ENCODE measurements at places on chromosomes 6 and 20.

- DNase-seq: no peak
Observed at GRCh38 chr20:62732842-62733525, 24.3 kb downstream of the NTSR1 start.

DNA sequence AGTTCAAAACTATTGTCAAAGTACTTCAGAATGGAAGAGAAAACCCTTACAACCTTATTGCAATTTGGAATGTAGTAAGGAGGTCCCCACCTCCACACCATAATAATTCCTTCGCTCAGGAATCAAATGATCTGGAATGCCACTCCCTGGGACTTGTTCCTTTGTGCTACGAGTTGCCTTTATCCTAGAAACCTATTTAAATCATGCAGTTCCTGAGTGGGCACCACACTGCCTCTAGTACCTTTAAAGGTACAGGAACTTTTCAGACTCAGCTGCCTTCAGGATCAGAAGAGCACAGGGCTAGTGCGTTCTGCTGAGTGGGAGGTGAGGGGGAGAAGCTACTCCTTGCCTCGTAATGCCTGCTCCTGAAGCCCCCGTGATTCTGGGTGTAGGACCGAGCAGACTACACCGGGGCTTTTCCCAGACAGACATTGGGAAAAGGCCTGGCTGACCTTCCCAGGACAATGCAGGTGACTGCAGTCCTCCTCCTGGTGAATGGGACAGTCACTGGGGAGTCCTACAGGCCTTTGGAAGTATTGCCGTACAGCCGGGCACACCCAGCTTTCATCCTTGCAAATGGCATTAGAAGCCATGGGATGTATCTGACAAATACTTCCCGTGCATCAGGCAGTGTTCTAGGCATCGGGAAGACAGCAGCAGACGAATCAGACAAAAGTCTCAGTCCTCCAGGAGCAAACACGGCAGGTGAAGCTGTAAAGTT lies 11.8 kb upstream of the TUBB2B start:
- no peak for DNase-seq

DNA sequence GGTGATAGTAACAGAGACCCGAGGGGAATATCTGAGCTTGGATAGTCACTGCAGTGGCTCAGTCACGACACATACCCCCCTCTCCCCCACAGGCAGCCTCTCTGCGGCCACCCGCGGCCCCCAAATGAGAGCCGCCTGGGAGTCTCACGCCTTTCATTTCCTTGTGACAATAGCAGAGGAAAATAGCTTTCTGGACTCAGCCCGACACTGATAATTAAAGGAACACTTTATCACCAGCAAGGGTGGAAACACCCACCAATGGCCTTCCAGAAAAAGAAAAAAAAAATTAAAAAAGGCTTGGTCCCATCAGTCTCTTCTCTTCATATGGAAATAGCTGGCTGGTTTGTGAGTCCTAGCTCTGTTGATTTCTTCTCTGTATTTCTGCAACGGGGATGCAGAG lies 35.1 kb upstream of the KCNG1 start:
- no peak for DNase-seq

GRCh38 chr6:9332241-9332780 lies 897.0 kb upstream of the SLC35B3 start:
- no peak for DNase-seq

GRCh38 chr6:113909224-113909856 lies 52.2 kb downstream of the MARCKS start:
- no peak for DNase-seq

DNA sequence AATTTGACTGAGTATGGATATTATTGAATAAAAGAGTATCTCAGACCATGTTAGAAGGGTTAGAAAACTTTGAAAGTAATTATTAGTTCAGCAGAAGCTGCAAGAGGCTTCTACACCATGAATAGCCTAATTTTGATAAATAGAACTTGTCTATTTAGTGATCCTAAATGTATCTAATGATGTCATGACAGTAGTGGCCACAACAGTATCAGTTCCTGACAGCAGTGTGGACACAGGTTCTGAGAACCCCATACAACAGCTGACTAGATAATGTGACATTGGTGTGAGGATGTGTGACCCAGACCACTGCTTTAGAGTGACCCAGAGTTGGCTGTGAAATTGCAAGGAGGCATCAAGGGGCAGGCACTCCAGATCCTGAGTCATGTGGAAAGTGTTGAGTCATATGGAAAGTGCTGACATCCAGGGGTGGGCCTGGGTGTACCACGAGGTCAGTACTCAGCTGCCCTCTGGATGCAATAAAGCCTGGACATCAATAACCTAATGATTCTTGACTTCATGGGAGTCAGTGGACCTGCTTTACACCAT lies 754.7 kb downstream of the DHX35 start:
- DNase-seq: no peak

DNA sequence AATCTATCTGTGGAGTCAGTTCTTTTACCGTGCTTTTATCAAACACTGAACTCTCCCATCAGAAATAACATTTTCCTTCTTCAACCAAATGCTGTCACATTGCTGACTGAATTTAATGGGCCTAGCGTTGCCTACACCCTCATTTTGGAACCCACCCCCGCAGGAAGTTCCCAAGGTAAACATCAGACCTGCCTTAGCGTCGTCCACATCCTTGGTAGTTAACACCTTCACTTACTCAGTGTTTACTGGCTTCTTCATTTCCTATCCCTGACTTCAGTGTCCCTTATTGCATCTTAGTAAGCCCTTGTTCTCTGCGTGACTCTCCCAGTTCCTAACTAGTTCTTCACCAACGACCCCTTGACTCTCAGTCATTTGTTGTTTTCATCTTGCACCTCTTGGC lies 491.4 kb upstream of the SOX4 start:
- no peak for DNase-seq

DNA sequence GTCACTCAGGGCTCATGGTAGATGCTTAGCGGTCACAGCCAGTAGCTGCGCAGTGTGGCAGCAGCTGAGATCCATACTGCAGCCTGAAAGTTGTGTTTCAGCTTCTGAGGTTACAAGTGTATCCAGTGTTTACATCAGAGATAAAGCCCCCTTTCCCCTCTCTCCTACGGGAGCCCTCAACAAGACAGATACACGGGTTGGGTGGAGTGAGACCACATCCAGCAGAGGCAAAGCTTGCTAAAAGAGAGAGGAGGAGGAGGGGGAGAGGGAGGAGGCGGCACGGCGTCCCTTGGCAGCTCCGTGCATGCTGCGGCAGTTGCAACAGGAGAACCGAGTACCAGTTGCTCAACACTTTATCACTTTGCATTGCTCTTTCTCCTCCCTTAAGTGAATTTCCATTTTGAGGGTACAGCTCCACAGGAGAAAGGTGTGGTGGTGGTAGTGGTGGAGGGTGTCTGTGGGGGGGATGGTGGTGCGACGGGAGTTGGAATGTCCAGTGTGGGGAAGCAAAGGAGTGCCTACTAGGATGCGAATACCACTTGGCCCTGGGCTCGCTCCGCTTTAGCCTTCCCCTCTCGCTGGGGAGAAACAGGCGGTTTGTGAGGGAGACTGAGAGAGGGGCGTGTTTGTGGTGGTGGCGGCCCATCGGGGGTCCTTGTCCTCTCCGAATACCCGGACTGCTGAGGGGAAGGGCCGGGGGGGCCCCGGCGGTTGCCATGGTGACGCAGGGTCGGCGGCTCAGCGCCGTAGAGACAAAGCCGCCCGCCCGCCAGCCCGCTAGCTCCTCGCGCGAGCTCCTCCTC lies 405 bp upstream of the RNF182 start:
- no peak for DNase-seq

DNA sequence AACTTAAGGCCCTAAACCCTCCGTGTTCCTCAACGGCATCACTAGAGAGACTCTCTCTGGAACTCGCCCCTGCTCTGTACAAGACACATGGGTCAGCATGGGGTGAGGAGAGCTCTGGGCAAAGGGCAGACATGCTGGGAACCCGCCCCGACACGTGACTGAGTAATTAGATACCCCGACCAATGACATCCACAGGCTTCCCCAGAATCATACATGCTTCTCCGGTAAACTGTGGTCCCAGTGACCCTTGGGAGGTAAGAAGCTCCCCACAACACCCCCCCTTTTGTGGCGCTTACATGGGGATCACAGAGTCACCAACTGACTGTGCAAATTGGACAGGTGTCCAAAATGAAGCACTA lies 31.7 kb upstream of the RPS6KA2 start:
- no peak for DNase-seq

GRCh38 chr6:5078121-5078669 lies 6.9 kb upstream of the PPP1R3G start:
- DNase-seq: no peak

DNA sequence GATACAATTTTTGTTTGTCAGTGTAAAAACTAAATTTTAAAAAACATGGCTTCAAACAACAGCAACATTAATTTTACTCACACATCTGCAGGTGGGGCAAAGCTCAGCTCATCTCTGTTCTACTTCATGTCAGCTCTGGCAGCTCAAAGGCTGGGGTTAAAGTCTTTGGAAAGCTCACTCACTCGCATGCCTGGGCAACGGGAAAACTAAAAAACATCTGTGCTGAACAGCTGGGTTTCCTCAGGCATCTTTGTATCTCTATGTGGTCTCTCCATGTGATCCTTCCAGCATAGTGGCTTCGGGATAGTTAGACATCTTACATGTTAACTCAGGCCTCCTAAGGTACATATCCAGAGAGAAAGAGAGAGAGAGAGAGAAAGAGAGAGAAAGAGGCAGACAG lies 499.6 kb downstream of the RFPL4B start:
- DNase-seq: no peak

Data from tibial artery (tissue), 4 donors.